ENCODE measurements at places on chromosomes 5 and 9.

GRCh38 chr5:179497636-179498340 is 52.6 kb upstream of the RUFY1 start:
- no peak for DNase-seq

DNA sequence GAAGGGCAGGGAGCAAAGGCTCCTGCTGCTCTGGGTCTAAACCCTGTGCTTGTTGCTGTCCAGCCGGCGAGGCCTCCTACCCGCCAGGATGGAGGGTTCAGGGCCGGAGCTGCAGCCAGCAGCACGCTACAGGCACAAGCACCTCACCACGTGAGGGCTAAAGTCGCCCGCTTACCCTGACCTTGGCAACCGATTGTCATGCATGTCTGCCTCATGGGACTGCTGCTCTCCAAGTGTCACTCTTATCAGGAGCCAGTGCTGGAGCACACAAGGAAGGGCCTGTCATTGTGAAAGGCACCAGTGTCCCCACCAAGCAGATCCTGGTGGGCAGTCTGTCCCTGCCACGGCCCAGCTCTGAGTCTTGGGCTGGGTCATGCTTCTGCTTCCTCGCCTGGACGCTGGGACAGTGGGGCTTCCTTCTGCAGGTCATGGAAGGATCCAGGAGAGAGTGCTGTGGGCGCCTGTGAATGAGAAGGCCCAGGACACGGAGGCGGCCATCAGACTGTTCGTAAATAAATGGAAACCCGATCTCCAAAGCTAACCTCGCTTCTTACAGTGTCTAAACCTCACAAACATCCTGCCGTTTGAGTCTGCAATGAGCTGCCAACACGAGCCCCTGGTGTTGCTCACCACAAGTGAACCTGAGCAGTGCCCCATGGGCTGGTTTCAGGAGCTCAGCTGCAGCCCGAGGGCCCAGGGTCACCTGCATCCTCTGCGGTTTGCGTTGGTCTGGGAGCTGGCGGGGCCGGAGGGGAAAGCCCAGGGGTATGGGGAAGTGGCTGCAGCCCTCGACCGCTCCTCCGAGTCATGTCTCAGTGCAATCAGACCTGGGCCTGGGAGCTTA is 58.2 kb upstream of the RXRA start:
- peak; percentile 58 for DNase-seq

DNA sequence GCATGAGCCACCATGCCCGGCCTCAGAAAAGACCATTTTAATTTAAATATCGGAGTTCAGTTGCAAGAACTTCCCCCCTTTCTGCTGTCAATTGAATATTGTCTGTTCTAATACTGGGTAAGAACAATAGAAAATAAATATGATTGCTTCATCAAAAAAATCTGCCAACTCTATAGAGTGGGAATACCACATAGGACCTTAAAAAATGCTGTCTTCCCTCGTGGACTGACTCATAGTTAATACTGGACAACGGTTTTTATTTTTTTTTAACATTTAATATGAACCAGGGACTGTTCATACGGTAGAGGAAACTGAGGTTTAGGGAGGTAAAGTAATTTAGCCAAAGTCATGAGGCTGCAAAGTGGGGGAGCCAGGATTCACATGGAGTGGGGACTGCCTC is 9.7 kb downstream of the ZNF462 start:
- DNase-seq: no peak

DNA sequence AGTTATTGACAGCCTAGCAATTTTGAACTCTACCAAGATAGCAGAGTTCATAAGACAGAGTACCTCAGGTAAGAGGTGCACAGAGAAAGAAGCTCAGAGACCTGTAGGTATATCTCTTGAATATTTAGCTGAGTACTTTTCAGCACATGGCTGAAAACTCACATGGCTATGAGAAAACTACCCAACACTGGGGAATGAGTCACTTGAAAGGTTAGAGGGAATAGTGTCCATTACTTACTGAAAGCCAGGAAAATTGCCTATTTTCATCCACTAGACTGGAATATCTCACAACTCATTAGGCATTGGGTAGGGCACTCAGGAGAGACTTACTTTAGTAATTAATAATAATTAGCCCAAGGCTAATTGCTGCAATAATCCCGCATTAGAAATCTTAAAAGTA is 8.3 kb downstream of the TSLP start:
- no peak for DNase-seq

DNA sequence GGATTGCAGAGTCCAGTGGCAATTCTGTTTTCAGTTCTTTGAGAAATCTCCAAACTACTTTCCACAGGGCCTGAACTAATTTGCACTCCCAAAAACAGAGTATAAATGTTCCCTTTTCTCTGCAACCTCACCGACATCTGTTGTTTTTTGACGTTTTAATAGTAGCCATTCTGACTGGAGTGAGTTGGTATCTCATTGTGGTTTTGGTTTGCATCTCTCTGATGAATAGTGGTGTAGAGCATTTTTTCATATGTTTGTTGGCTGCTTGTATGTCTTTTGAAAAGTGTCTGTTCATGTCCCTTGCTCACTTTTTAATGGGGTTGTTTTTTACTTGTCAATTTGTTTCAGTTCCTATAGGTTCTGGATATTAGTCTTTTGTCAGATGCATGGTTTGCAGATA is 72.6 kb downstream of the PALM2AKAP2 start:
- DNase-seq: no peak

DNA sequence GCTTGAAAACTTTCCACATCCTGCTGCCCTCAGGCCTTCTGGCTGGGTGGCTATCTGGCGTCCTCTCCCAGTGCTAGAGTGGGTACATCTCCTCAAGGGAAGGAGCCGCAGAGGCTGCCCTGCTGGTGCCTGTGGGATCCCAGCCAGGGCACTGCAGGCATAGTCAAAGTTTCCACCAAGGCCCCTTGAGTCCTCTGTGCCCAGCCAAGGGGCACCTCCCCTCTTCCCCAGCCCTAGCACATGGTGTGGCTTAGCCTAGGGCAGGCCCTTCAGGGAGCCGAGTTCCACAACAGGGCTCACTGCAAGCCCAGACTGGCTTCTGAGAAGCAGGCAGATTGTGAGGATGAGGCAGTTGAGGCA is 103.2 kb downstream of the RGS3 start:
- no peak for DNase-seq

GRCh38 chr5:157100140-157100679 is 8.6 kb downstream of the HAVCR2 start:
- DNase-seq: peak; percentile 92

DNA sequence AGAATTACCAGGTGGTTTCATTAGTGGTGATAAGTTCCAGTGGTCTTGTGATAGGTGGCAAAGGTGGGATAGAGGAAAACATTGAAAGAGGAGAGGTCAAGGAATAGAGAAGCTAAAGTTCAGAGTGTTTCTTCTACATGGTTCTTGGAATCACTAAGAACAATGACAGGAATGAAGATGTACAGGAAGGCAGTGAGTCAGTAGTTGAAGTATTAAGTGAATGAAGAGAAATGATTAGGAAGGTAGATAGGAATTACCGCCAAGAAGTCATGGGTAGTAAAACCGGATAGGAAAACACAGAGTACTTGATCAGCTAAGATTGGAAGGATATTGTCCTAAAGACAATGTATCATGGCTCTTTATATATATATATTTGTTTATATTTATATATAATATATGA is 37.9 kb upstream of the RASA1 start:
- DNase-seq: no peak

- DNase-seq: no peak
Measured at GRCh38 chr5:139951296-139951924, 91.7 kb downstream of the NRG2 start.

DNA sequence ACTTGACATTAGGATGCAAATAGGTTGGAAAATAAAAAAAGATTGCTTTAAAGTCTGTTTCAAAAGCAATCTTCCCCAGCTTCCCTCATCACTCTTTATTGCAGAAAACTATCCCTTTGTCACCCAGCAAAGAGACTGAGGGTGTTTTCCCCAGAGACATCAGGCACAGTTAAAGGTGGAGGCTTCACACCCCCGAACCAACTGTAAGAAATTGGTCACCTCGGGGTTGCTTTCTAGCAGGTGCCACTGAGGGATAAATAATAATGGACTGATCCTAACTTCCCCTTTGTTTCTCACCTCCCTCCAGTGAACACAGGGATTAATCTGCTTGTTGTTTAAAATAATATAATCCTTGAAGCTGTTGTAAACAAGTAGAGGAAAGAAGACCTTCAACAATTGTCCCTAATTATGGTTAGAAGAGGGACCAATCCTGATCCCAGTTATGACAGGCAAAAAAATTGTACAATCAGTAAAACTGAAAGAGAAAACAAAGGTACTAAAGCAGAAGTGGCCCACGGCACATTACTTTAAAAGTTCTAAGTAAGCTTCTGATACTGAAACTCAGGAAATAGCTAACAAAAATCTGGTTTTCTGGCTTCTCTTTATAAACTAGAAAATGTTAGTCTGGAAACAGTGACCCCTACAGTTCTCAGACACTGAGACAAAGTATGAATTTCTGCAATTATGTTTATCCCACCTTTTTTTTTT is 6.6 kb upstream of the PCSK1 start:
- DNase-seq: peak; percentile 64

DNA sequence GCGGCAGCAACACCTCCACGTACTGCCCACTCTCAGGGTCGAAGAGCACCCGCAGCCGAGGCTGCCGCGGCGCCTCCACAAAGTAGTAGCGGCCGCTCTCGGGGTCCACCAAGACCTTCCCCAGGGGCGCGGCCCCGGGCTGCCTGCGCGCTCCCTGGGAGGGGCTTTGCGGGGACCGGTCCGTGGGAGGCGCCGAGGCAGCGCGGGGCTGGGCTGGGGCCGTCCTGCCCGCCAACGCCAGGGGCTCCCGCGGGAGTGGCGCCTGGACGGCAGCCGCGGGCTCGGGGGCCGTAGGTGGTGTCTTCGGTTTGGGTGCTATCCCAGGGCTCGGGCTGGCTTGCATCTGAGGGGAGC is 2.6 kb upstream of the MZB1 start:
- DNase-seq: no peak

DNA sequence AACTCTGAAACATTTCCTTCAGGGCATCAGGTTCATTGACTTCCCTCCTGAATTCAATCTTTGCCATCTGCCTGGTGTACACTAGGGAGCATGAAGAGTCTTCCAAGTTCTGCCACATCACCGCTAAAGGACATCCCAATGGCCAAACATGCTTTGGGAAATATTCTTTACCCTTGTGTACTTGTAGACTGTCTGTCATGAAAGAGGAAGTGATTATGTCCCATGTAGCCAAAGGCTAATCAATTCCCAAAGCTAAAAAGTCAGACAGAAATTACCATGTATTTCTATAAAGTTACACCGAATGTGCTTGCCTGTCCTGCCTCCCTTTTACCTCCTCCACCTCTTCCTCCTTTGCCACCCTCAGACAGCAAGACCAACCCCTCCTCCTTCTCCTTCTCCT is 28.9 kb upstream of the RECK start:
- no peak for DNase-seq

DNA sequence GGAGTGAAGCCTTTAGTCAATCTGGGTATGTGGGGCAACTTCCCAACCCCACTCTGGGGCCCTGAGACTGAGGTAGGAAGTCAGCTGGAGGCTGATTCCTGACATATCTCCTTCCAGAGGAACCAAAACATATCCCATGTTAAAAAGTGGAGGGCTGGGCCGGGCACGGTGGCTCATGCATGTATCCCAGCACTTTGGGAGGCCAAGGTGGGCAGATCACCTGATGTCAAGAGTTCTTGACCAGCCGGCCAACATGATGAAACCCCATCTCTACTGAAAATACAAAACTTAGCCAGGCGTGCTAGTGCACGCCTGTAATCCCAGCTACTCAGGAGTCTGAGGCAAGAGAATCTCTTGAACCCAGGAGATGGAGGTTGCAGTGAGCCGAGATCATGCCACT is 44.0 kb downstream of the CXXC5 start:
- no peak for DNase-seq

DNA sequence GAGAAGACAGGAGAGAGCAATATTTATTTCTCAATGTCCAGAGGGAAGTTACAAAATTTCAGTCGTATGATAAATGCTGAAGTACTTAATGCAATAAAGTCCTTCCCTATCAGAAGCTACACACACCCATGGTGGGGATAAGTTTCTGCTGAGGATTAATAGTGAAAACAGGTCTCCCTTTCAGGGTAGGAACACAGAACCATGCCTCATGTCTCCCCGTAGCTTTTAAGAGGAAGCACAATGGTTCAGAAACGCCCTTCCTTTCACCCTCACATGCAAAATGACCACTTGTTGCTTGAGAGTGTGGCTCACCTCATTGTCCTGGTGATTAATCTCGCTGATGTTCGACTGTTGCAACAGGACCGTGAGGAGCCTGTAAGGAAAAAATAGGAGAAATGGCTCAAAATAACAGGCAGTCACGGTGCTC is 73.6 kb downstream of the ANKRD55 start:
- DNase-seq: peak; percentile 94

DNA sequence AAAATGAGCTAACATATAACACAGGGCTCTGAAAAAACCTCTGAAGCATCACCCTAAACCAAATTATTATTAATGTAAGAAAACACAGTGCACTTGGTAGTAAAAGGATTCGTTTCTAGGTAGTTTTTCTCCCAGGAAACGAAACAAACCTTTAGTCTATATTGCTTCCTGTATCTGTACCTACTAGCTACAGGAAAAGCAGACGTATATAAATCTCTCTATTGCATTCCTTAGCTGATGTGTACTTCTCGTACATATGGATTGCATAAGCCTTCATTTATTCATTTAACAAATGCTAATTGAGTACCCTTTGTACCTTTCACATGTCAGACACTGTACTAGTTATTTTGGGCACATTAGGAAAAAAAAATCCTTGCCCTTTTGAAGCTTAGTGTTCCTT is 85.0 kb upstream of the RASA1 start:
- no peak for DNase-seq

- DNase-seq: peak; percentile 14
Measured at GRCh38 chr9:121107881-121108280, 33.1 kb downstream of the CNTRL start.

DNA sequence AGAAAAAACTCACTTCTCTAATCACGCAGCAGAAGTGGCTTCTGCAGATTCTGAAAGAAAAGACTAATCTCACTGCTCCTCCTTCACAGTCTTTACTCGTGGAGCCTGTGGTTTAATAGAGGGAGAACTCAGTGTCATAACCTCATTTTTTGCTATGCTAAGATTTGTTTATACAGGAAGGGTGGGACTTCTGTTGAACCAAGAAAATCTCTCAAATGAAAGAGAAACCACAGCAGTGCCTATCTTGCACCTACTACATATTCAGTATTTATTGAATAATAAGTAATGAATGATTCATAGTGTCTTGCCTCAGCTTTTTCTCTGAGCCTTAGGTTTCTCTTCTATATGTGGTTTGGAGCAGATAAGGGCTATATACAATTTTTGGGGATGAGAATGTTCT is 136.1 kb upstream of the DMAC1 start:
- peak; percentile 57 for DNase-seq

- DNase-seq: no peak
Measured at GRCh38 chr9:77486968-77487367, 161.2 kb downstream of the GNA14 start.

DNA sequence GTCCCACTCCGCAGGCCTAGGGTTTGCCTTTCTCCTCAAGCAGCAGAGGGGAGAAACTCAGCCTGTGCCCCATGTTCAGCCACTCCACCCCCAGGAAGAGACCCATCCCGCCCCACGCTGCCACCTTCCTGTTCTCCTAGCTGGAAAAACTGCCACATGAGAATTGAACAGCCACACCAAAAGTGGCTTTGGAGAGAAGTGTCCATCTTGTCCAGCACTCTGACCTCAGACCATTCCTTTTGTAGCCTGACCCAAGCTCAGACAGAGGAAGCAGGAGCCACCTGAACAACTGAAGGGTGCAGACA is 8.3 kb upstream of the SLC25A48 start:
- no peak for DNase-seq
